ENCODE measurements at places on chromosomes 1 and 21.

DNA sequence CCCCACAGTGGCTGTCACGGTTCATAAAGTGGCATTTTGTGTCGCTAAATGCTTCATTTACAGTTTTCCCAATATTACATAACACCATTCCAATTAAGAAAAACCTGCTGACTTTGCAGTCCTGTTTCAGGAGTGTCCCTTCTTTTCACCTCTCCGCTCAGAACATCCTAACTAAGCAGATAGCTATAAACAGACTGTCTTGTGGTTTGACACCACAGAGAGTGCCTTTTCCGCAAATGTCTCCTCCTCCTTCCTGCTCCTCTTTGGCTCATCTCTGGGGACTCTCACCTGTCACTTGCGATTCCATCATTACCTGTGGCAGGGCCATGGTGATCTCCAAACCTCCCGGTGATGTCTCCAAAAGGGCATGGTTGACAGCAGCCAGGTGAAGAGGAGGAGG lies 119.0 kb downstream of the CNIH3 start:
- no peak for DNase-seq

GRCh38 chr21:40976198-40977109 lies 129.5 kb upstream of the DSCAM start:
- DNase-seq = no peak

GRCh38 chr1:3850857-3851256 lies 6.2 kb downstream of the CEP104 start:
- DNase-seq = no peak

GRCh38 chr1:15937706-15938168 lies 38.2 kb downstream of the ZBTB17 start:
- DNase-seq = no peak

GRCh38 chr1:95229037-95229436 lies 5.0 kb upstream of the RWDD3 start:
- no peak for DNase-seq

DNA sequence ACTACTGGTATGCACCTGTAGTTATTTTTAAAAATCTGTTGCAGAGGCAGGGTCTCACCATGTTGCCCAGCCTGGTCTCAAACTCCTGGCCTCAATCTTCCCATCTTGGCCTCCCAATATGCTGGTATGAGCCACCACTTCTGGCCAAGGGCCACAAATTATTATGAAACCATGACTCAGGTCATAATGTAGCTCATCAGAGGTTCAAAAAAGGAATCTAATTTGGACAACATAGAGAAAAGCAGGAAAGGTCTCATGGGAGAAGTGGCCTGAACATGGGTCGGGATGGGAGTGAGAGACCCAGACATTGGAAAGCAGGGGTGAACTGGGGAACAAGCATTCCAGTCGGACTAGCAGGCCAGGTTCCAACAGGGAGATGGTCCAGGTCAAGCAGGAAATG lies 45.2 kb upstream of the C1orf198 start:
- no peak for DNase-seq

GRCh38 chr1:54874079-54874830 lies 12.7 kb downstream of the DHCR24 start:
- DNase-seq = no peak

- DNase-seq = no peak
Observed at GRCh38 chr1:184615301-184615700, 139.4 kb downstream of the EDEM3 start.

GRCh38 chr21:25956993-25957714 lies 213.4 kb downstream of the APP start:
- no peak for DNase-seq

DNA sequence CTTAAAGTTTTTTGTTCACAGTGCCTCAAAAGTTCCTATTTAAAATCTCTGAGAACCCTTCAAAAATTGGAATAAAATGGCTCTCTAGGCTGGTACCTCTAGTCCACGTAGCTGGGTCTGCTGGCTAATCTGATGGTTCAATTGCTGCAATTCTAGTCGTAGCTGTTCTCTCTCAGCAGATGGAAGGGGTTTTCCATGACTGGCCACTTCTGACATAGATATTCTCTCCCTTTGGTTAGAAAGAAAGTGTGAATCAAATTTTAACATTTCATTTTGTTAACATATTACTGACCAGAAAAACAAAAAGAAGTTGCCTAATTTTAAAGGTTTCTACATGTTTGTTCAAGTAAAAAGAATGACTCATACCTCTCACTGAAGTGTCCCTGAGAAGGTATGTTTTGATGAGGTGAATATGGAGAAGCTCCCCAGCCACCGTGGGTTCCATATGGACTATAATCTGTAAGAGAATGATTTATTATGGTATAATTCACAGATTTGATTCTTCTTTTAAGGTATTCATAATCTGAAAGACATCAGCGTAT lies 29.3 kb upstream of the SERPINC1 start:
- DNase-seq = no peak

- DNase-seq = no peak
Observed at GRCh38 chr1:28249866-28250295, 9.4 kb upstream of the SESN2 start.

DNA sequence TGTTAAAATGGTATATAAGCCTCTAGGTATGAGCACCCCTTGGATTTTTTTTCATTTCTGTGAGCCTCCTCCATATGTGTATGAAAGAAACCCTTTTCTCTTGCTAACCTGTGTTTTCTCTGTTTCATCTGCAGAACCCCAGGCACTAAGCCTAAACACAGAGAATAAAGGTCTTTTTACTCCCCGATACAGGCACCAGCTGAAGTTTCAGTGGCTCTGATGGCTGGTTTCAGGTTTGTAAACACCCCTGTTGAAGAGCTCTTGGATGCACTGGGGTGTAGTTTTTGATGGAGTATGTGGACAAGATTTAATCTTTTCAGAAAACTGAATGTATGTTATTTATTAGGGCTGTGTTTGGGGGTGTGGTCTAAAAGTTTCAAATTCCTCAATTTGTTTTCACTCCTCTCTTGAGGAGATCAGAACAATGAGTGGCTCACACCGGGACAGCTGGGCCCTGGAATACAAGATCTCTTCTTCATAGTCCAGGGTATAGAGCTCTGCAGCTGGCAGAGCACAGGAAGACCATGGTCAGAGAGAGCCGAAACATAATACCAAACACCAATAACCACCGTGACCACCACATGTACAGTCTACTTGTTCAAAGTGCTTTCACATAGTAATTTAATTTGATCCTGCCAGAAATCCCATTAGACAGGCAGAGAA lies 50.2 kb upstream of the VTCN1 start:
- DNase-seq = no peak

- no peak for DNase-seq
Observed at GRCh38 chr1:235045034-235045690, 83.5 kb downstream of the TOMM20 start.
